ENCODE measurements at places on chromosomes 12 and 14.

- no peak for DNase-seq
These were observed 116.1 kb upstream of the SLC35F4 start for GRCh38 chr14:57981817-57982560.

- DNase-seq, result no peak
These were observed 54.2 kb upstream of the CERS5 start for GRCh38 chr12:50221228-50222008.

DNA sequence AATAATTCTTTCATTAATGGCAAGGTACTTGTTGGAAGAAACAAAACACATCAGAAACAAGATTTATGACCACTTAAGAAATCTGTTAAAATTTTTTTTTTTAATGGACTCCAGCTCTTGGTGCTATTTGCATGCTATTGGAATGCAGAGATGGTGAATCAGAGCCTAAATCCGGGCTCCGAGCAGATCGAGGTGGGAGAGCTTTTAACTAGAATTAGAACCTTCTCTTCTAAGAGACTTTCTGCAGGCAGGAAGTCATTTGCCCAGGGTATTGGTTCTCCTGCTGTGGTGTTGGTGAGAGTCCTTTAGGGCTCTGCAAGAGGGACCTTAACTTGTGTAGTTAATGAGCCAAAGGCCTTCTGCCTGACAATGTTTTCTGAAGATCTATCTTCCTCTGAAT, 419.4 kb downstream of the SNAPC1 start:
- no peak for DNase-seq

GRCh38 chr12:34400411-34400881, 378.1 kb downstream of the ALG10 start:
- no peak for DNase-seq

DNA sequence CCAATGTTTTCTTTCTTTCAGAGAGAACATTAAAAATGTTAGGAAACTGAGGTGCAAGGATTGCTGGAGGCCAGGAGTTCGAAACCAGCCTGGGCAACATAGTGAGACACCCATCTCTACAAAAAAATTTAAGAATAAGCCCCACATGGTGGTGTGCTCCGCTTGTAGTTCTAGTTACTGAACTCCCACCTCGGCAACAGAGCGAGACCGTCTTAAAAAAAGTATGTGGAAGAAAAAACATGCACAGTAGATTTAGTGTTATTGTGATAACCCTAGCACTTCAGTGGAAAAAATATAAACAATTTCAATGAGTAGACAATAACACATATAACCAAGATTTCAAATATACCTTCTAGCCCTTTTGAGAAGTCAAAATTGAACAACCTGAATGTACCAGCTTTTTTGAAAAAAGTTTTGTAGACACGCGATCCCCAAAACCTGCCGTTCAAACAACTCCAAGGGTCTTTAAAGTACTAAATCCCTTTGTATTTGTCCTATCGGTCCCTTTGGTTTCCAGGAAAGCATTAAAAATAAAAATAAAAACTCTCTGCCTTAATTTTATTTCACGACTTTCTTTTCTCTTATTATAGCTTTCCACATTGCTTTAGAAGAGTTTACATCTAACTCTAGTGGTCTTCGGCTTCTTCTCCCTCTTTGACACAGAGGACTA, 1.0 kb upstream of the ANO6 start:
- peak; percentile 78 for DNase-seq

DNA sequence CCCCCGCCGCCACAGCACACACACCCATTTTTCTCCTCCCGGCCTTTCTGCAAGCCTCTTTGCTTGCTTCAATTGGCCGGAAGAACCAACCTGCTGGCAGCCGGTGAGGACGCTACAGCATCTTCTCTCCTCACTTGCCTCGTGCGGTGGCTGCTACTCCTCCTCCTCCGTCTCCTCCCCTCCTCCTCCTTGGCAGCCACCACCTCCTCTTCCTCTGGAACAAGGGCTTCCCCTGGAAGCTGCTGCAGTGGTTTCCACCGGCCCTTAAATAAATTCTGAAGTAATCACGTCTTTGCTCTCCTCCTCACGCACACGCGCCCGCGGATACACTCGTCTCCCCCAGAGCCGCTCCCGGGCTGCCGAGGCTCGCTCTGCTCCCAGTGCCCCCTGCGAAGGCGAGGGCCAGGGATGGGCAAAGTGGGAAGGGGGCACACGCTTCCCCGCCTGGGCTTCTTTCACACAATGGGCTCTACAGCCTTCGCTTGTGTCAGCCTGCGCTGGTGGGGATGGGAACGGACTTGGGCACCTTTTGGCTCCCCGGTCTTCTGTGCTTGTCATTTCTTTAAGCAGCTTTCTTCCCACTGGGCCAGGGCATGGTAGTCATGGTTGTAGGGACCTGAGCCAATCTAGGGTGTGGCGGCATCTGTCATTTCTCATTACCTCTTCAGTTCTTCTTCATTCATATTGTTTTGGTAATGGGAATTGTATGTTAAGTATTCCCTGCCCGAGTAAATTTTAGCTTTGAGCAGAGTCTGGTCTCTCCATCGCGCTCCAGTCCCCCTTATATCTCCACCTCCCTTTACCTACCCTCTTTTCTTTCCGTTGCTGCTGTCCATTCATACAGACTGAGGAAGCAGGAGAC, at the start of gene PPFIA2:
TSS of gene PPFIA2 (minus strand) at position 161 of the 862 bp plus-strand sequence.
- DNase-seq, result peak; percentile 65

DNA sequence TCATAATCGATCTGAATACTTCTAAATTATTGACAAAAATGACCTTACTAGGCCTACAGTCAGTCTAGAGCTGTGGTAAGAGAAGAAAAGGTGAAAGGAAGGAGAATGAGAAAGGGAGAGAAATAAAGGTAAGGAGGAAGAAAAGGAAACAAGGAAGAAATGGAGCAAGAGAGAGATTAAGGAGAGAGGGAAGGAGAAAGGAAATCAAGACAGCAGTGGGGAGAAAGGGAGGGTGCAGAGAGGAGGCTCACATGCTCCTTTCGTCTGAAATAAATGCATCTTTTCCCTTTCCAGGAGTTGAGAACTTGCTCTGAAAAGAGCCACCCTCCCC, 3.7 kb downstream of the RNASE9 start:
- no peak for DNase-seq

GRCh38 chr14:68734231-68734732, 58.6 kb downstream of the ZFP36L1 start:
- no peak for DNase-seq

- peak; percentile 90 for DNase-seq
These were observed 259.1 kb downstream of the PCNX1 start for GRCh38 chr14:71166180-71166837.

DNA sequence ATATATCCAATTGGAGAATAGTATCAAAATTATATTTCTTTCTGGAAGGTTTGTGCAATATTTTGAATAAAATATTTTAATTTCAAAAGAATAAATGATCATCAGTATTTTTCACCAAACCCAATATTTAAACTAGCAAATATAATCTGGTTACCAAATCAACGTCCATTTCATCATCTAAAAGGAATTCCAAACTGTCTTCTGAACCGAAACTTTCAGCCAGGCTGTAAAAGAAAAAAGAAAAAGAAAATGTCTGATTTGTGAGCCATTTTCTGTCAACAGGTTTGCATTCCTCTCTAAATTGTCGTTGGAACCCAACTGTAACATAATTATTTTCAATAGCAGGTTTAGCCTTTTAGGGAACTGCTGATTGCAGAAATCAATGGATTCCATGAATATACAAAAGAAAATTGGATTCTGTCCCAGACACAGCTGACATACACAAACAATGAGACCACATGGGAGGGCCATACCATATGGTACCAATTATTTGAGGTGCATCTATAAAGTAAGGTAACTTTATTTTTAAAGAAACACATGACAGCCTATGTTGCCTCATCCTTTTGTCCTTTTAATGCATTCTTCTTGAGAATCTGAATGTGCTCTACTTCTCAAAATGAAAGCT, 22.7 kb downstream of the SNRPF start:
- no peak for DNase-seq

- peak; percentile 75 for DNase-seq
These were observed 191.4 kb downstream of the CACNA1C start for GRCh38 chr12:2244013-2244861.

DNA sequence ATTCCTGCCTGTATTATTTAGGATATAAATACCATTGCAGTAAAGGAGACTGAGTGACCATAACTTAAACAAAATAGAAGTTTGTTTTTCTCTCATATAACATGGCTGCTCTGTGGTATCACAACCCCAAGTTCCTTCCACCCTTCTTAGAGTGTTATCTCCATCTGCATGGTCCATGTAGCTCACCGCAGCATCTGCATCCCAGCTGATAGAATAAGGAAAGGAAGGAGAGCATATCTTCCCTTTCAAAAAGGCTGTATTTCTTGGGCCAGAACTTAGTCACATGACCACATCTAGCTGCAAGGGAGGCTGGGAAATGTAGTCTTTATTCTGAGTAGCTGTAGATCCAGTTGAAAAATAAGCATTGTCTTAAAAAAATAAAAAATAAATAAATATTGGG, 184.8 kb upstream of the NUDT4 start:
- no peak for DNase-seq

- no peak for DNase-seq
These were observed 6.2 kb upstream of the GNPNAT1 start for GRCh38 chr14:52797653-52798052.

- no peak for DNase-seq
These were observed 67.0 kb upstream of the MAX start for GRCh38 chr14:65169351-65169750.

GRCh38 chr14:92988786-92989755, 66.1 kb downstream of the CHGA start:
- no peak for DNase-seq

GRCh38 chr14:68758301-68758700, 34.6 kb downstream of the ZFP36L1 start:
- no peak for DNase-seq

DNA sequence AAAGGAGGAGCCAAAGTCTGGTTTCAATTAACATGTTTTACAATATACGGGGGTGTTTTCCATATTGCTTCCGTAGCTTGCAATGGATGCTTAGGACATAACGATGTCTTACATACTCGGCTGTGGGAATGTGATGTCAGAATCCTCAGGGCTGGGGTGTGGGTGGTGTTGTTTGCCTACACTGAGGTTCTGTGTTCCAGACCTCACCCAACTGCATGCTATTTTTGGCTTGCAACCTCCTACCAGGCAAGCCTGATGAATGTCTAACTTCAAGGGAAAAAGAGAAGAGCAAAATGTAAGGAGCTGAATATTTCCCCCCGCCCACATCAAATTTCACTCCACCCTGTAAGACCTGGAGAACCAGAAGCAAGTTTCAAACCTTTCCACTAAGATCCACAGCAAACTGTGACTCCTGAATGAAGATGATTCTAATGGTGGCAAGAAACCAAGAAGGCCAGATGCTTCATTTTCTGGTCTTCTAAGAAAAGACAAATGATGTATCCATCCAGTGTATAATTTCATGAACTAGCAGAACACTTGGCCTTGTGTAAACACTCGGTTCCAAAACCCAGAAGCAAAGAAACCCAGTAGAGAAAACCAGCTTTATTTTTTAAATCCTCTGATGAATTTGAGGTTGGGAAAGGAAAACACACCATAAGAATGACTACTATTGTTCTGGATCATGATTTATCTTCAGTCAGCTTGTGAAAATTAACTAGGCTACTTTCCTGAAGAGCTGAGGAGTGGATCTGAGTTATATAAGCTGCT, 227.9 kb downstream of the DACT1 start:
- DNase-seq, result no peak

DNA sequence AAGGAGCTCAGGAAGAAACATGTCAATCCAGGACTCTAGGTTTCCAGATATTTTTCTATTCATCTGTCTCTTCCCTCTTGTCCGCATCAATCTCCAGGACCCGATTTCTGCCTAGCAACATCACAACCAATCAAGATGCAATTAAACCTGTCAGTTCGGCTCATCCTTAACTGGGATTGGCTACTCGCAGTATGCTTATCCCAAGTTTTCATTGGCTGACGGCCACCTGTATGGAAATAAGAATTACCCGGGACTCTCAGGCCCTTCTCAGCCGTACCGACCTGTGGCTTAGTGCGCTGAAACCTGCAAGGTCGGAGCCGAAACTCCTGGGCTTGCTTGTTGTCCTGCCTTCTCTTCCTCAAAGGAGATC, 20.4 kb upstream of the ATP5MC2 start:
- peak; percentile 97 for DNase-seq

DNA sequence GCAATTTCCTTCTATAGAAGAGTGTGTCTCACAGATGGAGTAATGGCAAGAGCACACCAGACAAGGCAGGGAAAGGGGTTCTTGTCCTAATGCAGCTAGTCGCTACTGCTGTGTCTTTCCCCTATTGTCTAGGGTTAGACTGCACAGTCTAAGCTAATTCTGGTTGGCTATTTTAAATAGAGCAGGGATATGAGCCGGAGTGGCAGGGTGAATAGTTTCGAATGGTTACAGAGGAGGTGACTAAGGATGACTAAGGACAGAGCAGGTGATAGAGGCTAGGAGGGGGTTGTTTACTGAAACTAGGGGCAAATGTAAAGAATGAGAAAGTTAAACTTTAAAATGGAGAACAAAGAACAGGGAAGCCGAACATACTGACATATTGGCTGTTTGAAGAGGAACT, 25.6 kb upstream of the CPNE8 start:
- DNase-seq, result no peak

- DNase-seq, result no peak
These were observed 191.5 kb downstream of the NTF3 start for GRCh38 chr12:5623411-5623810.

- no peak for DNase-seq
These were observed 55.7 kb downstream of the SSH1 start for GRCh38 chr12:108801736-108802100.

DNA sequence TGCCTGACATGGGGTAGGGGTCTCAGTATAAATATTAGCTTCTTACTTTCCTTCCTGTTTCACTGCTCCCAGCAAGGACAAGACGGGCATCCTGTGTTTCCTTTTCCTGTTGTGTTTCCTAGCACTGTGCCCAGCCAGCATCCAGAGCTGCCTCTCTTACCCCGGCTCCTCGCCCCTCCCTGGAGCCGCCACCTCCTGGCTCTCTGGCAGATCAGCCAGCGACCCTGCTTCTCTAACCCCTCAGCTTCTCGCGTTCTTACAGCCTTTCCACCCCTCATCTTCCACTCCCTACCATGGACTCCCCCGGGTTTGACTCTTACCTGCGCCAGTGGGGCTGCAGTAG, 17.8 kb downstream of the HDAC7 start:
- DNase-seq, result no peak

GRCh38 chr14:54226103-54226502, 170.7 kb upstream of the CDKN3 start:
- no peak for DNase-seq

- peak; percentile 70 for DNase-seq
These were observed 1.6 kb downstream of the CRIP2 start for GRCh38 chr14:105476097-105476830.

DNA sequence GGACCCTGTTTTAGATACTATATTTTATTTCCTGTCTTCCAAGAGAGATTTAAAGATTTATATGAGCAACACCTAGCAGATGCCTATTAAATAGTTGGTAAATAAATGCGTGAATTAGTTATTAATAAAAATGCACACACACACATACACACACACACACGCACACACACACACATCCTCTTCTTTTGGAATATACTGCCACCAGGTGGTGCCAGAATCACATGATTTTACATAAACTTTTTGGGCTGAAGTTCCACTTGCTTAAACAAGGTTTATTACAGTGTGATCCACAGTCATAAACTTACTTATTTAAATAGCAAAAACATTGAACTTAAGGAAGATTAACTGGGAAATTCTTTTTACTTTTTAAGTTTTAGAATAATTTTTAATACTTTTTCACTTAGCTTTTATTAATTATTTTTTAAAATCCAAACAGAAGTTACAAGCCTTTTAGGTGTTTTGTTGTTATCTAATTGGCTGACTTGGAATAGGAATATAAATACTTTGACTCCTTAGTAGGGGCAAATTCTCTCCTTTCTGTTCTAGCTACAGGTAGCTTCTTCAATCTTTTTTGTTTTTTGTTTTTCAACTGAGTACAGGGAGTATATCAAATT, 17.5 kb downstream of the RAD51B start:
- peak; percentile 59 for DNase-seq

Data from kidney (tissue), 22 donors.